Posterior cingulate gyrus (tissue), 11 donors: ENCODE measurements at places on chromosomes 11 and 22.

- DNase-seq: no peak
Measured at GRCh38 chr11:12497431-12497830, 120.1 kb downstream of the PARVA start.

DNA sequence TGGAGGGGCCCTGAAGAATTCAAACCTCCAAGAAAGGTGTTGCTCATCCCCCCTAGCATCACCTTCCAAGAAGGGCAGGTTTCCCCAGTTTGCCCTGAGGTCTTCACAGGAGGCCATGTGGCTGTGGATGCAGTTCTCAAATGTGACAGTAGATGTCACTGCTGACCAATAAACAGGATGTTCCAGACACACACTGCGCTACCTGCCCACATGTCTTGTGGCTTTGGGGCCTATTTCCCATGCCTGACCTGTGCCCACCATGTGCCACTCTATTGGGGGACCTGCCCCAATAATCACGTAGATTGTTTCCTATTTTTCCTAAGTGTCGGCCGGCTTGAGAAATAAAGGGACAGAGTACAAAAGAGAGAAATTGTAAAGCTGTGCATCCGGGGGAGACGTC, 4.5 kb downstream of the GSTT2 start:
- no peak for DNase-seq

DNA sequence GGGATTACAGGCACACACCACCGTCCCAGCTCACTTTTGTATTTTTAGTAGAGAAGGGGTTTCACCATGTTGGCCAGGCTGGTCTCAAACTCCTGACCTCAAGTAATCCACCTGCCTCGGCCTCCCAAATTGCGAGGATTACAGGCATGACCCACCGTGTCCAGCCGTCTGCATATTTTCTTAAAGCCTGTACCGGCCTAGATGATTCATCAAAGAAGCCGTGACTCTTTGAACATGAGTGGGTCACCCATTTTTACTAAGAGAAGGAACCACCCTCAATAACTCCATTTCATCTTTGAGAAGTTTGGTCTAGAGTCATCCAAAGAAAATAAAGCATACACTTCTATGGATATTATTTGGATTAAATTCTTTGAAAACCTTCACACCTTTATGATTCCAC, 388.3 kb downstream of the NTM start:
- no peak for DNase-seq

GRCh38 chr11:66510271-66510989, at the start of gene BBS1:
Gene BBS1 (plus strand): TSS chr11:66510635. CDS start chr11:66510660, 25 bp downstream.
- peak; percentile 89 for DNase-seq

DNA sequence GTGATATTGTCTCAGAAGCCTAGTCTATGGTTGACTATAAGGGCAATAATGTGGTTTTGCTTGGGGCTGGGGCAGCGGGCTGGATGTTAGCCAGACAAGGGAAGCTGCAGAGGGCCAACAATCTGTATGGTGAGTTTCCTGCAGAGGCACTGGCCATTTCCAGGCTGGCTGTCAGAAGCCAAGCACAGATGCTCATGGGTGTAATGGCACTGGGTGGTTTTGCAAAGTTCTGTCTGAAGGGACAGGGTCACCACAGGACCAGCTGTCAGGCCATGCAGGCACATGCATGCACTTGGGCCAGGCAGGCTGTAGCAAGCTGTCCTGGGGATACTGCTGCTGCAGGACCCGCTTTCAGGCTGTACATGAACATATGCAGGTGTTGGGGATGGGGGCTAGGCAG, 41.7 kb upstream of the MUC15 start:
- DNase-seq: no peak

DNA sequence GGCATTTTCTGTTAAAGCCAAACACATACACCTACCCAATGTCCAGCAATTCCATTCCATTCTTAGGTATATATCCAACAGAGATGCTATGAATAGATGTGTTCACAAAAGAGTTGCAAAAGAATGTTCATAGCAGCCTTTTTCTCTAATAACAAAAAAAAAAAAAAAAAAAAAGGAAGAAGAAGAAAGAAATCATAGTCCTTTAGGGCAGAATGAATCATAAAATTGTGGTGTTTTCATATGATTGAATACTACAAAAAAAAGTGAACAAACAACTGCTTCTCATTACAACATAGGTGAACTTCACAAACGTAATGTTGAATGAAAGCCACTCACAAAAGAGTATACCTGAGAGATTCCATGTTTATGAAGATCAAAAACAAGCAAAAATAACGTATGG, 66.8 kb upstream of the GRK3 start:
- no peak for DNase-seq

- DNase-seq: no peak
Measured at GRCh38 chr11:722346-722811, 16.3 kb downstream of the EPS8L2 start.

DNA sequence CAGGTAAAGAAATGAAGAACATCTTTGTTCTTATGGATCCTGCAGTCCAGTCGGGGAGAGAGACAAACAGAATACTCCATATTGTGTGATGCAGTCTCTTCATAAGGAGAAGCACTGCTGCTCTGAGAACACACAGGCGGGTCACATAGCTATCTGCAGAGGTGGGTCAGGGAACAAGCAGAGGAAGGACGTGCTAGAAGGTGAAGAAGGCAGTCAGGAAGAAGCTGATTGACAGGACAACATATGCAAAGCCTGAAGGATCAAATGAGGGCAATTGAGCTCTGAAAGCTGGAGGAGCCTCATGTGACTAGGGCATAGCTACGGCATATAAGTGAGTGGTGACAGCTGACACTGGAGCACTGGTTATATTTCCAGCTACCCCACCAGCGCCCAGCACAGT, 122.5 kb downstream of the OPCML start:
- no peak for DNase-seq

DNA sequence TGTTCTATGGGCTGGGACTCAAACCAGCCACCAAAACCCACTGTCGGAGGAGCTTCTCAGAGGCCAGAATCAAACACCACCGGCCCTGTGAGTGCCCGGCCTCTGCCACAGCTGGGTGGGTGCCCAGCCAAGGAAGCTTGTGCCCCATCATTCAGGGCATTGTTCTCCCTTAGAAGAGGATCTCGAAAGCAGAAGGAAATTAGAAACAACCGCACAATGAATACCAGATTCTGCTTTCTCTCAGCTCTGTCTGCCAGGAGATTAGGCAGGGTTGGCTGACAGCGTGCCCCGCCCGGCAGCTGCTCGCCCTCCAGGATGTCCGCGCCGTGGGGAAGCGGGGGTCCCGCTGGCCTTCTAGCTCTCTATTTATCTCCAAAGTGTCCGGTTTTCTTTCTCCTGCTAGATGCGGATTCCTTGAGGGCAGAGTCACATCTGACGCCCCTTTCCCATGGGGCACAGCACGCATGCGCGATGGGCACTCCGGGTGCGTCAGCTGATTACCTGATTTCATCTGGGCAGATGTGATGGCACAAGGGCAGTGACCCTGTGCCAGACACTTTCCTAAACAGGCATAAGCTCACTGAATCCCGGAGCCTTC, 25.5 kb downstream of the SCGB1A1 start:
- peak; percentile 43 for DNase-seq

DNA sequence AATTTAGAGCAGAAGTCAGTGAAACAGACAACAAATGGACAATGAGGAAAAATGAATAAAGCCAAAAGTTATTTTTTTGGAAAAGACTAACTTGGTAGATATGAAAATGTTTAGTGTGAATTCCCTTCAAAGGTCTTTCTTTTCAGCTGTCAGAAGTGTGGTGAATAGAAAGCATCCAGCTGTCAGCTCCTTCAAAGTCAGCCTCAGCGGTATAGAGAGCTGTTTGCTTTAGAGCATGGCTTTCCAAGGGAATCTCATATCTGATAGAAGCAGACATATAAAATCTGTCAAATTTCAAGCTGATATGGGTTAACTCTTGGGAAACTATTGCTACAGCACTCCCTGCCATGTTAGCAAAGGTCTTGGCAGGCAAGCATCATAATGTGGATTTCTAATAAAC, 309.3 kb downstream of the CASP12 start:
- DNase-seq: no peak

- DNase-seq: no peak
Measured at GRCh38 chr22:37155971-37156370, 6.3 kb upstream of the IL2RB start.

DNA sequence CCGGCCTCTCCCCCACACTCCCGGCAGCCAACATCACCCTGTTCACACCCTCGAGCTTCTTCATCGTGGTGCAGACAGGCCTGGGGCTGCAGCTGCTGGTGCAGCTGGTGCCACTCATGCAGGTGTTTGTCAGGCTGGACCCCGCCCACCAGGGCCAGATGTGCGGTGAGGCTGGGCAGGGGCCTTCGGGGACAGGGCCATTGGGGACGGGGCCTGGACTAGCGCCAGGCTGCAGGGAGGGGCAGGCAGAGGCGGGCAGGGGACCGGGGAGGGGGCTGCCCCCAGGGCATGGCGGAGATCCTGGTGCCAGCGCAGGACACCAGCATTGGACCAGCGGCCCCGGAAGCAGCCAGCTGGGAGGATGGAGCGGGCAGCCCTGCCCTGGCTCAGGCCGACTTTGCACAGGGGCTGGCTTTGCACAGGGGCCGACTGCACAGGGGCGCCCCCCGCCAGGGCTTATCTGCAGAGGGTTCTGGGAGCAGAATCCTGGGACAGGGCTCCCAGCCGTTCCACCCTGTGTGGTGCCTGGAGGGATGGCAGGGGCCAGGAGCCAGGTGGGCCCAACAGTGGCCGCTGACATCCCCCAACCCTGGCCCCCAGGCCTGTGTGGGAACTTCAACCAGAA, 8.6 kb downstream of the MUC5B start:
- peak; percentile 73 for DNase-seq

GRCh38 chr22:38715176-38715764, 9.5 kb downstream of the GTPBP1 start:
- no peak for DNase-seq

DNA sequence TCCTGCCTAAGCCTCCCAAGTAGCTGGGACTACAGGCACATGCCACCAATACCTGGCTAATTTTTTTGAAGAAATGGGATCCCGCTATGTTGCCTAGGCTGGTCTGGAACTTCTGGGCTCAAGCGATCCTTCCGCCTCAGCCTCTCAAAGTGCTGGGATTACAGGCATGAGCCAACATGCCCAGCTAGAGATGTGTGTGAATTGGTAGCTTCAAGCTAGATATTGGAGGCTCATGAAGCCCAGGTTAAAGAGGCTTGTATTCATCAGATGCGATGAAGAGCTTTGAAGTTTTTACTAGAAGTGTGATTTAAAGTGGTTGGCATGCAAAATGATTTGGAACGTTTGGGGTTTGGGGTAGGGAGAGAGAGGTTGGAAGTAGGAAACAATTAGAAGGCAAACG, 19.6 kb downstream of the NF2 start:
- DNase-seq: no peak

- peak; percentile 41 for DNase-seq
Measured at GRCh38 chr11:134725716-134726639, 313.9 kb upstream of the B3GAT1 start.

- peak; percentile 42 for DNase-seq
Measured at GRCh38 chr11:2700415-2701211, 819 bp upstream of the KCNQ1OT1 start.

DNA sequence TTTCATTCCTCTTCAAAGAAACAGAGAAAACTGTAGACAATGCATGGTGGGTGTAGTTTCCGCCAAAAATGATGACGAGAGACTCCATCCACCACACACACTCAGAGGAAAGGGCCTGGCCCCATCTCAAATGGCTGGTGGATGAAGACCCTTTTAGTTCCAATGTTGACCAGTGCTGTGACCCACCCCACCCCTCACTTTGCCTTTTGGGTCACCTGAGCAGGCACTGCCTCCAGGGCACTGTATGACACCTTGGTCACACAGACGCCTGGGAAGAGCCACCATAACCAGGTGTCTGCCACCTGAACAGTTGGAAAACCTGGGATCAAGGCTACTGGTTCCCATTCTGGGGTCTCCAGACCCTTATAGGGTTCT, 121.3 kb downstream of the MPPED1 start:
- DNase-seq: no peak

GRCh38 chr22:39913886-39914285, 13.0 kb downstream of the GRAP2 start:
- no peak for DNase-seq

GRCh38 chr11:103881584-103881983, 154.9 kb upstream of the DDI1 start:
- DNase-seq: no peak

- DNase-seq: no peak
Measured at GRCh38 chr11:108112057-108112456, 9.3 kb upstream of the ACAT1 start.

- no peak for DNase-seq
Measured at GRCh38 chr11:116373104-116373944, 399.5 kb downstream of the BUD13 start.

DNA sequence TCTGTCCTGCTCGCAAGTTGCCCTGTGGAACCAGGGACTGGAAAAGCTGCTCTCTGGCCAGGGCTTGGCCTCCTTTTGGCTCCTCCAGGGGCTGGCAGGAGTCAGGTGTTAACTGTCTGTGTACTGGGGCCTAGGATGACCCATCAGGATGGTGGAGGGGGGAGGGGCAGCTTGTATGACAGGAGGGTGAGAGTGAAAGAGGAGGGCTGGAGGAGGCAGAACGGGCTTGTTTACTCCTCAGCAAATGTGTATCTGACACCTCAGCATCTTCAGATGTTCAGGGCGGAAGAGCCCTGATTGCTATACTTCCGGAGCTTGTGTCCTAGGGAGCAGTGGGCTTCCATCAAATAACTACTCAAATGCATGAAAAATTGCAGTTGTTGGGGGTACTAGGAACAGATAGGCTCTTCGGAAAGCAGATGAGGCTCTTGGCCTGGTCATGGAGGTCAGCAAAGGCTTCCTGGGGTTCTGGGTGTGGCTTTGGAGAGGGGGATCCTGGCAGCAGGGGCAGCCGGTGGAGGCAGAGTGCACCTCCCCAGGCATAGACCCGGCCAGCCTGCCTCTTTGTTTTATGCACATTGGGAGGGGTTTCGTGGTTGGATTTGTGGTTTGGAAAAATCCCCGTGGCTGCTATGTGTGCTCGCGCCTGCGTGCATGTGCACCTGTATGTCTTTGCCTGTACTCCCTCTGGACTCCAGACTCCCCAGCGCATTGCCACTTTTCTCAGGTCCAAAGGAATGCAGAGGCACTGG, 31.2 kb downstream of the CD82 start:
- DNase-seq: no peak

DNA sequence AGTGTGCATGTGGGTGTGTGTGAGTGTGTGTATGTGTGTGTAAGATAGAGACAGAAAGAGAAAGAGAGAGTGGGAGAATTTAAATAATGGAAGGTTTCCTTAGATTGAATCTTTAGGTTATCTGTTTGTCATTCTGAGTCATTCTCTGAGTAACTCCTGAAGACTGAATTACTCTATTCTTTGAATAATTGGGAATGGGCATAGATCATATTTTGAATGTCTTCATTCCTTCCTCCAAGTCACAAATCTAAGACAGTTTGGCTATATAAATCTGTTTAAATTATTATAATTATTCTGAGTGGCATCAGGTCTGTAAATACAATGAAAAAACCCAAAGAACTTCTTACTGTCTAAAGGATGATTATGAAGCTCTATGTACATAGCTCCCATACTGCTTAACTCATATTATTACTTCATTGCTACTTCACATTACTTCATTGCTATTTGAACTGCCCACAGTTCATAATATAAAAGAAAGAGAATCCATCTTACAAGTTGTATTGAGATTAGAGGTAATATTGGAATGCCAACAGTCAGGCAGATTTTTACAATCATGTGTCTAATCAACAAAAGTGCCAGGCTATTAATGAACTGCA, 346.6 kb upstream of the CCDC179 start:
- no peak for DNase-seq
